ENCODE measurements at places on chromosomes 6 and 20.
A peak's percentile ranks its signal among the peaks of the same experiment; 100 is the strongest.

- no peak for DNase-seq
Measured at GRCh38 chr6:74671558-74672025, 534.3 kb downstream of the COL12A1 start.

- DNase-seq = no peak
Measured at GRCh38 chr20:38725148-38725901, 1.0 kb downstream of the SLC32A1 start.

DNA sequence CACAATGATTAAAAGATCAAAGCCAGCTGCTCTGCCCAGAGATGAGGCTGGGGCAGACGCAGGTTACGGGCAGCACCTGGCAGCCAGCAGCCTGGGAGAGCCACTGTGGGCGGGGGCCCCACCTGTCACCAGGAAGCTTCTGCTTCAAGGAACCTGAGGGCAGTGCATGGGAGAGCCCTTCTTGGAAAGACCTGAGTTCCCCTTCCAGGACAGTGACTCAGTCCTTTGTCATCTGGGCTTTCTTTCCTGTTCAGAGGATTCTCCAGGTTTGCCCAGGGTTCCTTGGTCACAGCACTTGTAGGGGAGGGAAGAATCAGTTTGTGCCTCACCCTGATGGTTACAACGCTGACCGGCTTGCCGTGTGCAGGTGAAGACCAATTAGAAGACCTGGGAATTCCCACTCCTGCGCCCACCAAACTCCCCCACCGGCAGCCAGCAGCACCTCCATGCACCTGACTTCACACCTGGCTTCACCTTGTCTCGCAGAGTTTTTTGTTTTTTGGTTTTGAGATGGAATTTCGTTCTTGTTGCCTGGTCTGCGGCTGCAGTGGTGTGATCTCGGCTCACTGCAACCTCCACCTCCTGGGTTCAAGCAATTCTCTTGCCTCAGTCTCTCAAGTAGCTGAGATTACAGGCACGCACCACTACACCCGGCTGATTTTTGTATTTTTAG lies 2.0 kb downstream of the ZBP1 start:
- no peak for DNase-seq

DNA sequence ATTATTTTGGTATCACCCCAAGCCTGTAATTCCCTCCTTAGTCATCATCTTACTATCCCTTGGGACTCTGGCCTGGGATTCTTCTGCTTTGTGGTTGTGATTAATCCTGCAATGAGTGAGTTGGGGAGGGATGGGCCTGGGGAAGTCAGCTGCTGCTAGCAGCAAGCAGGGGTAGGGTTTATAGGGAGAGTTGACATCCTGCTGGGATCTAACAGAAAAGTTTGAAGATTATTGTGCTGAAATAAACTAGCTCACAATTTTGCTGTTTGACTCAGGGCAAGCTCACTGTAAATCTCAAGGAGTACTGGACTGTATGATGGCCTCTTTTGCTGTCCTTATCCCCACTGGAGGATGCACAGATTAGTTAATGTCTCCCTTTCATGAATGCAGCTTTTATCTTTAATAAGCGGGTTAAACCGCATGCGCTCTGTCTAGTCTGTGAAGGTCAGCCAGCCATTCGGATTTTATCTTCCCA lies 83.4 kb downstream of the JARID2 start:
- DNase-seq = no peak

DNA sequence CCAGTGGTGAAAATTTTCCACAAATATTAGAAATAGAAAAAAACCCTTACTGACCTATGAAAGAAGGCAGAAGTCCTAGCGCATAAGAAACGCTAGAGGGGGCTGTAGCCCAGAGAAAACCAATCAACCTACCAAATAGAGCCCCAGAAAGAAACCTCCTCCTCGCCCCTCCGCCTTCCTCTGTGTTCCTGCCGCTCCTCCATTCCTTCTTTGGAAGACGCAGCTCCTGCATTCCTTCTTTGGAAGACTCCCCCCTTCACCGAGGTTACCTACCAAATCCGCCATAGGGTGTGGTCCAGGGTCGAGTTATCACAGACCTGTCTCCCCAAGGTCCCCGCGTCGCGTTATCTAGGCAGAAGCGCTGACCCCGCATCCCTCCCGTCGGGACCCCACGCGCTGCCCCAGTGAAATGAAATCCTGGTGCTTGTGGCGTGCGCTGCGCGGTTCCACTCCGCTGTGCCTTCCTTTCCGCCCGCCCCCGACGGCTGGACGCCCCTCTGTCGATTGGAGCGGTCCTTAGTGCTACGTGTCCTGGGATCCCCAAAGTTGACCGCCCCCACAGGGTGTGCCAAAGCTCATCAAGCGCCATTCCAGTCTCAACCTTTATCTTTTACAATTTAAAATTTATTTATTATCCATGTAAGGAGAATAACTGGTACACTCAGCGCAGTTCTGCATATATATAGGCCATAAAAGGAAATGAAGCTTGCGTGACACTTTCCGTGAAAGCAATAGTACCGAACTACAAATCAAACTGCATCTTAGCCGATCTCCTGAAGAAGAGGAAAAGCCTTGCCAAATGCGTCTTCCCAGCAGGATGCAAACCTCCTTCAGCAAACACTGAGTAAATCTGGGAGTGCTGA lies 13.0 kb downstream of the RPP21 start:
- DNase-seq = peak; percentile 39

DNA sequence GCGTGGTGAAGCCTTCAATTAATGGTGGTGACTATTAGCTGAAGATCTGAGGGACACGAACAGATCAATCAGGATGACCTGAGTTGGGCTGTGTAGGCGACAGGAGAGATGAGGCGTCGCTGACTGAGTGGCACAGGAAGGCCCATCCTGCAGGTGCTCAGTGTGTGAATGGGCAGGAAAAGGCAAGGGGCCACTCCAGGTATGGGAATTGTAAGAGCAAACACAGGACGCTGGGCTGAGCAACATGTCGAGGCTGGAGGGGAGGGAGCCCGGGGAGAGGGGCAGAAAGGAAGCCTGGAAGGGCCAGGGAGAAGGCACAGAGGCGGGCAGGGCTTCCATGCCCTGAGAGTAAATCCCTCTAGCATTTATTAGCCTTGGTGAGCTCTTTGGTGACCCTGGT lies 151.0 kb downstream of the VEGFA start:
- no peak for DNase-seq

DNA sequence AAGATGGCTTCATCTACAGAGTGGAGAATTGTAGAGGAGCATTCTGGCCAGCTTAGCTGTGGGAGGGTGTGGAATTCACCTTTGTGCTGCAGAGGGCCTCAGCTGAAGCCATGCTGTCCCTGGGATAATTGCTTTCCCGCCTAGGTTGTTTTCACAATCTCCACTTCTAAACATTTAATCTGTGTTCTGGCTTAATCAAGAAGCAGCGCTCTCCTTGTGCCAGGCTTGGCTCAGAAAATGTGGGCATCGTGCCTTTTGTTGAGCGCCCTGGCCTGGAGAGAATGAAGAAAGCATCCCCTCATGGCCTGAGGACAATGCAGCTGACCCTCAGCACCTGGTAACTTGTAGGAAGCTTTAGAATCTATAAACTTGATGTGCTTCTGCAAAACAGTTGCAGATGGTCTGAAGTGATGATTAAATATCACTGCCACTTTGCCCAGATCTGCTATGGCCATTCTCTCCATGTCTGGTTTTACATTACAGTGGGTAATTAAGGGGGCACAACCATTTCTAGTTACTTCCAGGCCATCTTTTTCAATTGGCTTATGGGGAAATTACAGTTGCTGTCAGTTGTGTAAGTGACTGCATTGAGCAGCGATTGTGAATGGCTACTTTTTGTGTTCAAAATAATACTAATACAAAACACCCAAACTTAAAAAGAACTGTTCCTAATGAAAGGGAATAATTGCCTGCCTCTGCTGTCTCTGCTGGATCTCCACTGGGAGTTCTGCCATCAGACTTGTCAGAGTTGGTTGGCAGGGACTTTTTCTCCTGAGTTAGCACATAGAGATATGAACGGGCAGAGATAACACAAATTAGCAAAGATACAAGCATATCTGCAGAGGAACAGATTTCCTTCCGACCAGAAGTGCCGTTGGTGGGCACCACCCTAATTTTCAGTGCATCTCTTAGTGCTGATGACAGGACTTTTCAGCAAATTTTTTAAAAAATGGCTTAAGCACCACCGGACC lies 18.4 kb downstream of the CTNNBL1 start:
- no peak for DNase-seq

DNA sequence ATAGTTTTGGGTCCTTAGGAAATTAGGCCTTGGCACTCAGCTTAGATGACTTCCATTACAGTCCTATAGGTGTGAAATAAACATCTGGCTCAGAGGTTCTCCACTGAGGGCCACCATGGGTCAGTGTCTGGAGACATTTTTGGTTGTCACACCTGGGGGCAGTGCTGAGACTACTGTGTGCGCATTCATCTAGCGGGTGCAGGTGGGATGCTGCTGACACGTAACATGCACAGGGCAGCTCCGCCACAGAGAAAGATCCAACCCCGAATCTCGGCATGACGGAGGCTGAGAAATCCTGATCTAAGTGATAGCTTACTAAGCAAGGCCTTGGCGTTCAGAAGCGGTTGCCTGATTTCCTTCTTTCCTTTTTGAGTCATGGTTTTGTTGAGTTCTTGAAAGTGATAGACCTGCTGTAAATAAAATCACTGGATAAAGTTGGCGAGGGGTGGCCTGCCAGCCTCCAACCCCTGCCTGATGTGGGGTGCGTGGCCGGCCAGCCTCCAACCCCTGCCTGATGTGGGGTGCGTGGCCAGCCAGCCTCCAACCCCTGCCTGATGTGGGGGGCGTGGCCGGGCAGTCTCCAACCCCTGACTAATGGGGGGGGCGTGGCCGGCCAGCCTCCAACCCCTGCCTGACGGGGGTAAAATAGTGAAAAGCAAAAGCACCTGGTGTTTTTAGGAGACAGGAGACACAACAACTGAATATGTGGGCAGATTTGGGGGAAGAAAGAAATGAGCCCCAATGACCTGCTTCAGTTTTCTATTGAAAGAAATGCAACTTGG lies 158.1 kb downstream of the CDH26 start:
- no peak for DNase-seq
